ENCODE measurements at places on chromosomes 7 and 10. TPM values are rescaled to one million over a fixed set of nuclear protein-coding genes. Genes with fewer than 3 reads are reported as not detected.

Gene NET1
- 40.0 TPM for total RNA-seq

DNA sequence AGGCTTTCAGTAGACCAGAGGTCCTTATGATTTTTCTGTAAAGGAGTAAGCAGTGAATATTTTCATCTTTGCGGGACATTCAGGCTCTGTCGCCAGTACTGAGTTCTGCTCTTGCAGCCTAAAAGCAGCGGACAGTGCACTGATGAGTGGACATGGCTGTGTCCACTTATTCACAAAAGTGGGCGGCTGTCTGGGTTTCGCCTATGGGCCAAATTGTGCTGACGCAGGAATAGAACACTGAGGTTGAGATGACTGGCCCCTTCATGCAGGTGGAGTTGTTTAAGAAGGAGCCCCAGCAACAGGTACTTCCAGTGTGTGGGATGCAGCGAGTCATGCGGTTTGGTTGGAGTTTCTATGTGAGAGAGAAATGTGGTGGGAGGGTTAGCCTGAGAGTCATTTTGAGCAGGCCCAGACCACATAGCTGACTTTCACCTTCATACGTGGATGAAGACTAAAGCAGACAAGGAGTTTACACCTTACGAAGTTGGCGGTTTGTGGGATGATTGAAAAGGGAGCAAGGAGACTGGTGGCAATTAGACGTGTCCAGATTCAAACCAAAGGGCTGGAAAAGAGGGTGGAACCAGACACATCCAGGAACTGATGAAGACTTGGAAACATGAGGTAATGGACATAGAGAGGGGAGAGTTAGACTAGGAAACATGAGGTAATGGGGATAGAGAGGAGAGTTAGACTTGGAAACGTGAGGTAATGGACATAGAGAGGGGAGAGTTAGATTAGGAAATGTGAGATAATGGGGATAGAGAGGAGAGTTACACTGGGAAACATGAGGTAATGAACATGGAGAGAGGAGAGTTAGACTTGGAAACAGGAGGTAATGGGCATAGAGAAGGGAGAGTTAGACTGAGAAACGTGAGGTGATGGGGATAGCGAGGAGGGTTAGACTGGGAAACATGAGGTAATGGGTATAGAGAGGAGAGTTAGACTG lies 38.2 kb downstream of the WDR37 start:
- H3K27me3 ChIP-seq = no peaks in the 10 kb centered on the region
- no peak overlapping the region for H3K4me3 ChIP-seq
- H3K4me1 ChIP-seq = peaks cover 2% of the 10 kb centered on the region
- no peak overlapping the region for H3K27ac ChIP-seq
- DNase-seq = peak; percentile 42
- H3K36me3 ChIP-seq = peaks cover 46% of the 10 kb centered on the region

Gene HOXA6
- total RNA-seq = not detected

GRCh38 chr10:1454428-1454827 lies 282.9 kb downstream of the ADARB2 start:
- no peak overlapping the region for H3K27ac ChIP-seq
- no peak for DNase-seq
- peaks cover 4% of the 10 kb centered on the region for H3K27me3 ChIP-seq
- H3K4me3 ChIP-seq = no peak overlapping the region

DNA sequence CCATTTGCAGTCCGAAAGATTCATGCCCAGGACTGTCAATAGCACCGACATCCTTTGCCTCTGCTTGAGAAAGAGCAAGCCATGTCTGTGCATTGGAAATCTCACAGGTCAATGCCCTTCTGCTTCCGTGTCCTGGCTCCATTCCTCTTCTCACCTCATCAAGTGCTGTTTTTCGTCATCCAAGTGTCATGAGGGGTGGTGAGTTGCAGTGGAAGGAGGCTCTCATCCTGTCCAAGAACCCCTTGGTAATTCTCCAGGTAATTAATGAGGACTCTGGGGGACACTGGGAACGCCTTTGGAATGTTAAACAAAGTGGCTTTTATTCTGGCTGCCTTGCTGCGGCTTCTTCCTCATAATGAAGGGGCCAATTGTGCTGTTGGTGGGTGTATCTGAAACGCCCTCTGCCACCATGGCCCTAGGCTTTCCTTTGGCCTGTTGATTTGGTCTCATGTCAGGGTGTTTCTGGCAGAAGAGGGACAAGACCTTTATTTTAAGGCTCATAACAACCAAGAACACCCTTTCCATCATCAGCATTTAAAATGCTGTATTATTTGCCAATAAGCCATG lies 57.7 kb downstream of the PPP1R3C start:
- peaks cover 1% of the 10 kb centered on the region for H3K27me3 ChIP-seq
- no peaks in the 10 kb centered on the region for H3K36me3 ChIP-seq
- H3K4me1 ChIP-seq = no peaks in the 10 kb centered on the region
- no peak overlapping the region for H3K27ac ChIP-seq
- DNase-seq = no peak

GRCh38 chr10:125029584-125030242 lies 87.8 kb downstream of the ZRANB1 start:
- H3K27me3 ChIP-seq = peaks cover 1% of the 10 kb centered on the region
- H3K36me3 ChIP-seq = no peaks in the 10 kb centered on the region
- no peak overlapping the region for H3K4me3 ChIP-seq
- no peak overlapping the region for H3K27ac ChIP-seq
- no peak for DNase-seq

Gene OPN4
- not detected for total RNA-seq

DNA sequence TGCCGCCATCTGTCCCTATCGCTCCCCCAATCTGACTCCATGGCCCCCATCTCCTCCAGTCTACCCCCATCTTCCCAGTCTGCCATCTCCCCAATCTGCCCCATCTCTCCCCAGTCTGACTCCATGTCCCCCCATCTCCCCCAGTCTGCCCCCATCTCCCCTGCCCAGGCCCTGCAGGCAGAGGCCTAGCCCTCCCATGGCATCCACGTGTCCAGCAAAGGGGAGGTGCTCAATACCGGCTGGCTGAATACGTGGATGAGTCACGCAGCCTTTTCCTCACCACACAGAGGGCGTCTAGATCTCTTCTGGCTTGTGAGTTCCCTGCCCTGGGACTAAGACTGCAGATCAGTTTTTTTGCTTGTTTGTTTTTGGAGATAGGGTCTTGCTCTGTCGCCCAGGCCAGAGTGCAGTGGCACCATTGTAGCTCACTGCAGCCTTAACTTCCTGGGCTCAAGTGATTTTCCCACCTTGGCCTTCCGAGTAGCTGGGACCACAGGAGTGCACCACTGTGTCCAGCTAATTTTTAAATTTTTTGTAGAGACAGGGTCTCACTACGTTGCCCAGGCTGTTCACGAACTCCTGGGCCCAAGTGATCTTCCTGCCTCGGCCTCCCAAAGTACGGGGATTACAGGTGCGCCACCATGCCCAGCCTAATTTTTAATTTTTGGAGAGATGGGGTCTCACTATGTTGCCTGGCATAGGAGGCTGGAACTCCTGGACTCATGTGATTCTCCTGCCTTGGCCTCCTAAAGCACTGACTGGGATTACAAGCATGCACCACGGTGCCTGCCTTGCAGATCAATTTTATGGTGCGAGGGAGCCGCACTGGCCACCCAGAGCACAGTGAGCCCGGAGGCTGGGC lies 15.3 kb upstream of the GPR146 start:
- no peaks in the 10 kb centered on the region for H3K27me3 ChIP-seq
- peaks cover 13% of the 10 kb centered on the region for H3K36me3 ChIP-seq
- H3K27ac ChIP-seq = peak overlapping the region; percentile 79
- H3K4me1 ChIP-seq = peaks cover 51% of the 10 kb centered on the region
- DNase-seq = peak; percentile 79

DNA sequence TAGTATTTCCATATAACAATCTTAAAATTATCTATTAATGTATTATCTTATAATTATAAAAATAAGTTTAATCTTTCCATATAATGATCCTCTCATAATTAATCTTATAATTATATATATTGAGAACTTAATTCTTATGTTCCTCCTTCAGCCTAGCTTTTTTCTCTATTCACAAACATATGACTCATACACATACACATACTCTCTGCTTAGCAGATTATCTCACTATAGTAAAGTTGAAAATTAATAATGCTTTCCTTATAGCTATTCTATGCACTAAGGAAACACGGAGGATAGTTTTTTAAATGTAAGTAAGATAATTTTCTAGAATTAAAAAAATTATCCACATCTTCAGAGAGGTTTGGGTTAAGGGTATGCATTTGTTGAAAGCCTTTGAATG lies 47.7 kb upstream of the ITGB8 start:
- no peak overlapping the region for H3K27ac ChIP-seq
- no peaks in the 10 kb centered on the region for H3K4me1 ChIP-seq
- no peak for DNase-seq
- no peaks in the 10 kb centered on the region for H3K27me3 ChIP-seq
- H3K4me3 ChIP-seq = no peak overlapping the region
- no peaks in the 10 kb centered on the region for H3K36me3 ChIP-seq

- no peaks in the 10 kb centered on the region for H3K27me3 ChIP-seq
- H3K4me3 ChIP-seq = peak overlapping the region; percentile 86
- DNase-seq = no peak
- H3K27ac ChIP-seq = peak overlapping the region; percentile 88
- H3K4me1 ChIP-seq = peaks cover 48% of the 10 kb centered on the region
Measured at GRCh38 chr7:87344446-87344845, 1.0 kb upstream of the CROT start.

GRCh38 chr7:11449316-11449715 lies 382.7 kb downstream of the THSD7A start:
- no peaks in the 10 kb centered on the region for H3K27me3 ChIP-seq
- H3K36me3 ChIP-seq = no peaks in the 10 kb centered on the region
- no peak overlapping the region for H3K4me3 ChIP-seq
- no peaks in the 10 kb centered on the region for H3K4me1 ChIP-seq

GRCh38 chr10:24202181-24202570 lies 6.8 kb upstream of the KIAA1217 start:
- H3K4me1 ChIP-seq = no peaks in the 10 kb centered on the region
- no peak overlapping the region for H3K27ac ChIP-seq
- DNase-seq = no peak
- H3K27me3 ChIP-seq = peaks cover 8% of the 10 kb centered on the region
- H3K4me3 ChIP-seq = no peak overlapping the region
- no peaks in the 10 kb centered on the region for H3K36me3 ChIP-seq

DNA sequence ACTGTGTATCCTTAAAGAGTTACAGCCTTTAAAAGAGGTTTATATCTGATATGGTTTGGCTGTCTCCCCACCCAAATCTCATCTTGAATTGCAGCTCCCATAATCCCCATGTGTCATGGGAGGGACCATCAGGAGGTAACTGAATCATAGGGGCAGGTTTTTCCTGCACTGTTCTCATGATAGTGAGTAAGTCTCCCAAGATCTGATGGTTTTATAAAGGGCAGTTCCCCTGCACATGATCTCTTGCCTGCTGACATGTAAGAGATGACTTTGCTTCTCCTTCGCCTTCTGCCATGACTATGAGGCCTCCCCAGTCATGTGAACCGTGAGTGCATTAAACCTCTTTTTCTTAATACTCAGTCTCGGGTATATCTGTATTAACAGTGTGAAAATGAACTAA lies 9.7 kb downstream of the RTKN2 start:
- no peak overlapping the region for H3K27ac ChIP-seq
- H3K27me3 ChIP-seq = no peaks in the 10 kb centered on the region
- DNase-seq = no peak

Gene NYAP1
- 0.05 TPM for total RNA-seq

GRCh38 chr7:100949227-100949932 lies at the start of gene MUC3A:
Gene MUC3A, plus strand, starts transcription at chr7:100949534. Its CDS starts 91 bp downstream, at chr7:100949625.
- no peak within 1 kb of the TSS for H3K4me3 ChIP-seq
- no peak for DNase-seq
- peaks cover 12% of the 10 kb centered on the region for H3K27me3 ChIP-seq

Gene DBNL
- 175 TPM for total RNA-seq

- no peak overlapping the region for H3K27ac ChIP-seq
- no peaks in the 10 kb centered on the region for H3K36me3 ChIP-seq
- H3K4me3 ChIP-seq = no peak overlapping the region
- H3K4me1 ChIP-seq = peaks cover 2% of the 10 kb centered on the region
- no peak for DNase-seq
Measured at GRCh38 chr10:49120911-49121310, 5.6 kb upstream of the VSTM4 start.

- H3K4me1 ChIP-seq = peaks cover 54% of the 10 kb centered on the region
- DNase-seq = no peak
- H3K27ac ChIP-seq = peak overlapping the region; percentile 92
- H3K4me3 ChIP-seq = peak overlapping the region; percentile 89
Measured at GRCh38 chr7:149027055-149027454, 1.2 kb downstream of the PDIA4 start.

Gene CDNF
- 0.63 TPM for total RNA-seq

GRCh38 chr10:75980419-75981002 lies 549.1 kb downstream of the LRMDA start:
- no peaks in the 10 kb centered on the region for H3K36me3 ChIP-seq
- H3K27ac ChIP-seq = no peak overlapping the region
- no peak for DNase-seq
- H3K4me3 ChIP-seq = no peak overlapping the region
- H3K4me1 ChIP-seq = no peaks in the 10 kb centered on the region

GRCh38 chr10:80497187-80498077 lies 40.3 kb upstream of the SH2D4B start:
- DNase-seq = peak; percentile 55
- peaks cover 74% of the 10 kb centered on the region for H3K36me3 ChIP-seq
- H3K27ac ChIP-seq = peak overlapping the region; percentile 92
- H3K4me1 ChIP-seq = peaks cover 96% of the 10 kb centered on the region
- no peaks in the 10 kb centered on the region for H3K27me3 ChIP-seq

- no peaks in the 10 kb centered on the region for H3K27me3 ChIP-seq
- H3K4me3 ChIP-seq = no peak overlapping the region
- H3K36me3 ChIP-seq = no peaks in the 10 kb centered on the region
Measured at GRCh38 chr10:65565246-65565645, 1360.6 kb upstream of the LRRTM3 start.

- no peaks in the 10 kb centered on the region for H3K27me3 ChIP-seq
- H3K4me1 ChIP-seq = no peaks in the 10 kb centered on the region
- no peak overlapping the region for H3K27ac ChIP-seq
Measured at GRCh38 chr10:92493362-92493761, 80.5 kb downstream of the IDE start.
